ENCODE measurements at places on chromosomes 6 and 20. TPM values are rescaled to one million over a fixed set of nuclear protein-coding genes. Genes with fewer than 3 reads are reported as not detected.

NRSN1 gene
- total RNA-seq, result 0.14 TPM

ZNF184 gene
- total RNA-seq, result 11.0 TPM

SLC52A3 gene
- 11.1 TPM for total RNA-seq

PLAGL1 gene
- total RNA-seq, result 9.8 TPM

BLOC1S5 gene
- total RNA-seq, result 10.5 TPM

- DNase-seq, result no peak
Measured at GRCh38 chr6:33171880-33172687, 20.2 kb downstream of the COL11A2 start.

DNA sequence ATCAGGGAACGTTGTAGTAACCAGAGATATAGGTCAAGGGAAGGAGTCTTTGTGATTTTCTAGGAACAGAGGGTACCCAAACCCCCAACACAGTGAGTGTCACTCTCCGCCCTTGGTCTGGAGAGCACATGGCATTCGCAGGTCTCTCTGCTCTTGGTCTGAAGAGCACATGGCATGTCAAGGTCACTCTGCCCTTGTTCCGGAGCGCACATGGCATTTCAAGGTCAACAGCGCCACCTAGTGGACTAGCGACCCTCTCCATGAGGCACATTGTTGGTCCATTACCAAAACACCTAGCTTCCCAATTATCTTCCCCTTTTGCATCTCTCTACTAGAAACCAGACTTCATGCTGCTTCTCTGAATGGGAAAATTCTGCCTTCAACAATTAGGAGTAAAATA, 260.0 kb downstream of the C6orf118 start:
- DNase-seq, result peak; percentile 56

GRCh38 chr6:158489441-158489840, 70.5 kb upstream of the TMEM181 start:
- no peak for DNase-seq

- no peak for DNase-seq
Measured at GRCh38 chr20:19047951-19048296, 164.5 kb upstream of the SLC24A3 start.

DNA sequence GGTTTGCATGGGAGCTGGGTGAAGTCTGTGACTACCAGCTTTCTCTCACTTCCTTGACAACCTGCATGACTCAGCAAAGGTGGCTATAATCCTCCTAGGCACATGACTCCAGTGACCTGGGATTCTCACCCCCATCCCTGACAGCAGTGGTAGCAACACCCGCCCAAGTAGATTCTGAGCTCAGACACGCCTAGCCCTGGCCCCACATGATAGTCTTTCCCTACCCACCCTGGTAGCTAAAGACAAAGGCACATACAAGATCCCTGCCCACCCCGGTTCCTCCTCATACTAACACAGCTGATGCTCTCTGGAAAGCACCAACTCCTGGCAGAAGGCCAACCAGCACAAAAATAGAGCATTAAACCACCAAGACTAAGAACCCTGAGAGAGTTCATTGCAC, 25.9 kb upstream of the CRISP1 start:
- no peak for DNase-seq

GRCh38 chr20:50320901-50321796, 130.5 kb downstream of the CEBPB start:
- DNase-seq, result peak; percentile 98

DNA sequence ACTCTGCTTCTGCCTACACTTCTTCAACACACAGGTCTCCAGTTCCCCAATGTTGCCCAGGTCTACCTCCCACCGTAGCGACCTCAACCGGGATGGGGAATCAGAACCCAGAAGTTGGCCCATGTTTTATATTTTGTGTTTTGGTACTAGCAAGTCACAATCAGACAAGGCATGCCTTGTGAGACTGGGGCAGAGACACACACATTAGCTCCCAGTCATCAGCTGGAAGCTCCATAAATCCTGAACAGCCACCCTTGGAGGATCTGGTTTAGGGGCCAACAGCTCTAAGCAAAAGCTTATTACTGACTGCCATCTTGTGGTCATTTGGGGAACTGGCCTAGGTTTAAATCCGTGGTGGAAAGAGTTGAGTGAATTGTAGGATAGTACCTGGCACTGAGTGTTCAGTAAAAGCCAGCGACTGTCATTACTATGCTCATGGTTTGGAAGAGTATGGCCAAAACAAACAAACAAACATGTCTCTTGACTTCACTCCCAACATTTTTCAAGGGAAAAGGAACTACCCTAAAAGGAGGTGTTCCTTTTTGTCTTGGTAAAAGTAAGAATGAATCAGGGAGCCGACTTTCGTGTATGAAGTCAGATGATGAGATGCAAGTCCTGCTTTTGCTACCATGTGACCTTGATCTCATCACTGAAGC, 40.5 kb downstream of the PIM1 start:
- peak; percentile 85 for DNase-seq

GRCh38 chr6:146289816-146290588, 253.6 kb upstream of the RAB32 start:
- DNase-seq, result no peak

DNA sequence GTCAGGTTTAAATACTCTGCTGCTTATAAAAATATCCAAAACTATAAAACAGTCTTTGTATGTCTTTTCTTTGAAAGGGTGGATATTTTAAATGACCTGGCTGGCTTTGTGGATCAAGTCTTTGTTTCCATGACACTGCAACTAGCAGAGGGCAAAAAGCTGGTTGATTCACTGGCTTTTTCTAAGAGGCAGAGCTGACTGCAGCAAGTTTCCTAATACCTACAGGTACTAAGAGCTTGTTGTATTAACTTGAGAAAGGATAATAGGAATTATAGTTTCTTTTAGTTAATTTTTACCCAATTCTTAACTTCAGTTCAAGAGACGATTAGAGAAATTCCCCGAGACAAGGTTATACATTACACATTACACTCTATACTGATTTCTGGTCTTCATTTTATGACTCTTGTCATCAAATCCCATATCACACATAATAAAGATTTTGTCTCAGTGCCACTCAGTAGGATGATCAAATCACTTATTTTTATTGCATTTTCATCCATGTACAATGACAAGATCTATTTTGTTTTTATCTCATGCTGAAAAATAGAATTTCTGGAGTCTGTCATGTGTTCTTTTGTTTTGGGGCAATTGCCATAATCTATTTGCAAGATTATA, 120.1 kb upstream of the RIMS1 start:
- no peak for DNase-seq

DNA sequence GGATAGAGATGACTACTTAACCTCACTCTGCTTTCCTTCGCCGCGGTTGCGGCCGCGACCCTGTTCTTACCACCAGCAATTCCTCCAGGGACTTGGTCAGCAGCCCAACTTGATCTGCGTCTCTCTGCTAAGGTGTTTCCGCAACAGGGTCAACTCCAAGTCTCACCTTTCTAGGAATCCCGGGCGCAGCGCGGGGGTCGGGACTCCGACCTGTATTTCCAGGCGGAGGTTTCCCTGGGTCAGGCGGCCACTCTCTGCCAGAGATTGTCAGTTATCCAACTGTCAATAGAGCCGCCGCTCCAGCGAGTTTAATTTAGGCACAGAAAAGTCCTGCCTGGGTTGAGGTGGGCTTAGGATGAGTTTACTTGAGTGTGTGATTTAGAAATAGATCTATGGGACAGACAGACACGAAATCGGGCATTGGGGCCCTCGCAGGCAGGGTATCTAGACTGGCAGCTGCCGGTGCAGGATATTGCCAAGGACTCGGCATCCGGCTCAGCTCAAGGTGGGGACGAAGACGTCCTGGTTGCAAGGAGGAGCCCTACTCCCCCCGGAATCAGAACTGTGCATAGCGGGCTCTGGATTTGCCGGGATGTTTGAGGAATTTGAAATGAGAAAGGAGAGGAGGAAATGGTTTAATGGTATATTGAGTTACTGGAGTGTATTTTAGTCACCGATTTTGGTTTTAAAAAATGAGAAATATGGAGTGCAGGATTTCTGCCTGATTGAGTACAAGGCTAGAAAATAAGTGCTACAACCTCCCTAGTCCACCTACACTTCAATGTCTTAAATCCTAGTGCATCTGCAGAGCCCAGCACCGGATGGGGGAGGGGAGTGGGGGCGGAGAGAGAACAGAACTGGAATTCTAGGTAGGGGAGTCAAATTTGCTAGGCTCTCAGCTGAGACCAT, 23.7 kb downstream of the POM121L2 start:
- DNase-seq, result no peak

DNA sequence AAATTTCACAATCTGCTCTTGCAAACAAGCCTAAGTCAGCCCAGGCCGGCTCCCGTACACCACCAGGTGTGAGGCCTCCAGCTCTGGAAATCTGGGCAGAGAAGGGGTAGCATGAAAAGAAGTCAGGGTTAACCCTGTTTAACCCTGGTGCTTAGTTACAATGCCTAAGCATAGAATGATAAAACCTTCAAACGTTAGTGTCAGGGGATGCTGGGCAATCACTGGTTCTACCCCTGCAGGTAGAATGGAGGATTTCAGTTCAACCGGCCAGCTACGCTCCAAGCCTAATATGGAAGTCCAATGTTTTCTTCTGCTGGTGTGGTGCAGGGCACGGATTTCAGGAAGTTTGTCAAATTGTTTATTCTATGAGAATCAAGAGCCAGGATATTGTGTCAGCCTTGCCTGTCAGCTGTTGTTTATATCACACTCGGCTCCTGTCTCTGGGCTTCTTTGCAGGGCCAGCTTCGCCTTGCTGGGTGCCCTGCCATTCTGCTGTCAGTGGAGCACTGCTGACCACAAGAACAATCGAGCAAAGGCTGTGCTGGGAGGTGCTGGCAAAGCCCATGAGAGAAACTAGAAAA, 20.2 kb upstream of the CD93 start:
- no peak for DNase-seq

DNA sequence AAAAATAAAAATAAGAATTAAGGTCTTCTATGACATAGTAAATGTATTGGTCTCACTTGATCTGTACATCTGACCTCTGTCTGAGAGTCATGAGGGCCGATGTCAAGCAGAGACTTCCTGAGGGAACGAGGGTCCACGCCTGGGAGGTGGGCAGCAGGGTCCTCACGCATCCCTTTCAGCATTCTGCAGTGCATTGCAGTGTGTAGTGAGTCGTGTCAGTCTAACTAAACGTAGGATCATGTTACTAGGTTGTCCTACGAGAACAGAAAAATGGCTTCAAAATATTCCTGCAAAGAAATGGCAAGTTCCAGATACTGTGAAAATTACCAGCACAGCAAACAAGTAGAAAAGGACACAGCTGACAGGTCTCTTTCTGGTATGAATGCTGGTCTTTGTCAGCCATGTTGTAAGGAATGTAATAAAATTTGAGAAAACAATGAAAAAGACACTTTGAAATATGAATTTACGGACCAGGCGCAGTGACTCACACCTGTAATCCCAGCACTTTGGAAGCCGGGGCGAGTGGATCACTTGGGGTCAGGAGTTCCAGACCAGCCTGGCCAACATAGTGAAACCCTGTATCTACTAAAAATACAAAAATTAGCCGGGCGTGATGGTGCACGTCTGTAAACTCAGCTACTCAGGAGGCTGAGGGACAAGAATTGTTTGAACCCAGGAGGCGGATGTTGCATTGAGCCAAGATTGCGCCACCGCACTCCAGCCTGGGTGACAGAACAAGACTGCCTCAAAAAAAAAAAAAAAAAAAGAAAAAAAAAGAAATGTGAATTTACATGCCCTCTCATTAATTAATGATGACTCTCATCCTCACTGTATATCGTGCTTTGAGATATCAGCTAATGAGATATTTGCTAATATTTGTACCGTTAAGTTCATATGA, 2.4 kb upstream of the AHCY start:
- DNase-seq, result no peak

DNA sequence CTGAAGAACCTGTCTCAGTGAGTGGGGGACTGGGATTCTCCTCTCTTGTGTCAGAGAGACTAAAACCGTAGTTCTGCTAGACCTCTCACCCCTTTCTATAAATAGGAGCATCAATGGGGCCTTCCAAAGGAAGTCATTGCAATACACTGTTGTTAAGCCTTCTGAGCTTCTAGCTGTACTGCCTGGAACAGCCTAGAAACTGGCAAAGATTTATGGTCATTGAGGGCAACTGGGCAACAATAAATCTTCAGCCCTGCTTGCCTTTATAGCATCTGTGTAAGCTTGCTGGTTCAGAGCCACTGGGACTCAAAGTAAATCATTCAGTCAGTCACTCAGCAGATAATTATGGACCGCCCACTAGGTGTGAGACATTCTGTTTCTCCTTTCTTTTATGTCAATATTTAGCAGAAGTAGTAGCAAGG, 53.2 kb downstream of the PPP1R14C start:
- DNase-seq, result no peak

- no peak for DNase-seq
Measured at GRCh38 chr20:47729472-47729871, 55.8 kb downstream of the SULF2 start.

DNA sequence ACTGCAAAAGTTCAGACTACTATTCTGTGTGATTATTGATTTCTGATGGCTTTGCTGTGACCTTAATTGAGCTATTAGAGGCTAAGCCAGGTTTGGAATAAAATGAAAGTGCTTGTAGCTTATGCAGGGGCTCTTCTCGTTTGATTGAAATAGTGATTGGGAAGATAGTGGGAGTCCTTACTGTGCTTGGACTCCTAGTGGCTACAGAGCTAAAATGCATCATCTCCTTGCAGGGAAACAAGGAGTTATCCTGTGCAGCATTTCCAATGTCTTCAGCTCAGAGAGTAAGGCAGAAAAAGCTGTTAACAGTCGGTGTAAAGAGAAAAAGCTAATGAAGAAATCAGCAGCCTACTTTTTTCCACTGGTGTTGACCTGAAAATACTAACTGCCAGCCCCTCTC, 173.5 kb downstream of the SLC35F1 start:
- no peak for DNase-seq

DNA sequence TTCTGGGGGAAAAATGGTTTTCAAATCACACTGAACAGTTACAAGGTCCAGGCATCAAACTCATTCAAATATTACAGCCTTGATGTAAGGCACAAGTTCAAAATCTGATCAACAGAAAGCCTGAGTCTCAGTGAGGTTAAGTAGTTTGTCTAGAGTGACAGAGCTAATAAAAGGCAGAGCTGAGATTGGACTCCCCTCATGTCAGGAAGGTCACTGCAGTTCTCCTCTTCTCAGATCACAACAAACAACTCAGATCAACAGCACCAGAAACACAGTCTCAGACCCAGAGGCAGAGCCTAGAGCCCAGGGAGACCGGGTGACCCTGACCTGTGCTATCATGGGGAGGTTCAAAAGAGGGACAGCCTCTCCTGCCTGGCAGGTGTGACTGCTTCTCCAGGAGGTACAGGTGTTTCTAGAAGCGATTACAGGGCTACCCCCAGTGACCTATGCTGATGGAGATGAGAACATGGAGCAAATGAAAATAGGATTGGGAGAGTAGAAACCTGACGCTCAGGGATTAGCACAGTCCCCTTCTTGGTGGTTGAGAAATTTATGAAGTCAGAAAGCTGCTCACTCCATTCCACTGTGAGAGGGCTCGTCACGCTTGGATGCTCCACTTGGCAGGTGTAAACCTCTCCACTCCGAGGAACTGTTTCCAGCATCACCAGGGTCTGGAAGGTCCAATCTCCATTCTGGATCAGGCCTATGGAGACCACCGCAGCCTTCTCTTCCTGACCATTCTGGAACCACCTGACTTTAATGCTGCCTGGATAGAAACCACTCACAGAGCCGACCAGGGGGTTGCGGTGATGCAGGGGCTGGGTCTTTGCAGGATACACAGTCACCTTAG, 24.3 kb upstream of the HLA-DRB5 start:
- no peak for DNase-seq
